Astrocyte of the spinal cord (primary cell): ENCODE measurements at places on chromosomes 3 and 15.

- DNase-seq, result no peak
These were observed 114.5 kb downstream of the RARB start for GRCh38 chr3:25542492-25543039.

DNA sequence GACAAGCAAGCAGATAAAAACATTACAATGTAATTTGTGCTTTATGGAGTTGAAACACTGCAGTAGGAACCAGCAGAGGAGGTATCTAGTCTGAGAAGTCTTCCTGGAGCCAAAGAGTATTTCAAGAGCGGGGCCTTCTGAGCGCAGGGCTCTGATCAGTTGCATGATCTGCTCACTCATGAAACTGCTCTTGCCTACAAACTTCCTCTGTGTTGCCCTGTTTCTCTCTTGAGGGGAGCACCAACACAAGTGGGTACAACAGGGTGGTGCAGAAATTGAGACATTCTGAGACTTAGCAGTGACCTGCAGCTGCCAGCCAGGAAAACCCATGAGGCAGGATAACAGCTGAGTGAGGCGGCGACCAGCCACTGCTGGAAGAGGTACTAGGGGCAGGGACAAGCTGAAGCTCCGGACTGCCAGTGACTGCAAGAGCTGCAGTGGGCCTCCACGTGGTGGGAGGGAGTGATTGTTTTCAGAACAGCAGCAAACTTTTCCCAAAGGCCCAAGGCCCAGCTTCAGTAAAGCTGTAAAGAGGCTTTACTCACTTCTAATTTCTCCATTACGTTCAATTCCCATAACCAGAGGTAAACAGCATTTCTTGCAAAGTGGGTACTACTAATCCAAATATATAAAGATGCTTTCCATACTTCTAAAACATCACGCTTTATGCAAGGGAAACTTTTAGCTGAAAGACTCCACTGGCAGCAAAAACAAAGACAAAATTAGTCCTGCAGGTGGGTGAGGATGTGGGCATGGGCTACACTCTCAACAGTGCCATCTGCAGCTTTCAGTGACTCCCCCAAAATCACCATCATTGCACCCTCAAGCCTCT is 69.0 kb upstream of the LPP start:
- DNase-seq, result no peak

GRCh38 chr15:87477737-87478686 is 778.5 kb downstream of the NTRK3 start:
- peak; percentile 89 for DNase-seq

- DNase-seq, result no peak
These were observed 4.1 kb upstream of the PAK6 start for GRCh38 chr15:40234783-40235182.

- DNase-seq, result no peak
These were observed 8.3 kb upstream of the PIGZ start for GRCh38 chr3:196976941-196977340.

DNA sequence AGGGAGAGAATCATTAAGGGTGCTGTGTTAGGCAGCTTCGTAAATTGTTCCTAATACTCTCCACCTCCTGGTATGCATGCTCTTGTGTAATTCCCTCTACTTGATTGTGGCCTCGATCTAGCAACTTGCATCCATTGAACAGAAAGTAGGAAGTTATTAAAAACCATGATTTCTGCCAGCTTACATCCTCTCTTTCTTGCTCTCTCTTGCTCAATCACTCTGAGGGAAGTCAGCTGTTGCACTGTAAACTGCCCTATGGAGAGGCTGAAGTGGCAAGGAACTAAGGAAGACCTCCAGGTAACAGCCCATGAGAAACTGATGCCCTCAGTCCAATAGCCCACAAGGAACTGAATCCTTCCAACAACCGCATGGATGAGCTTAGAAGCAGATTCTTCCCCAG is 92.6 kb downstream of the ERC2 start:
- DNase-seq, result no peak

DNA sequence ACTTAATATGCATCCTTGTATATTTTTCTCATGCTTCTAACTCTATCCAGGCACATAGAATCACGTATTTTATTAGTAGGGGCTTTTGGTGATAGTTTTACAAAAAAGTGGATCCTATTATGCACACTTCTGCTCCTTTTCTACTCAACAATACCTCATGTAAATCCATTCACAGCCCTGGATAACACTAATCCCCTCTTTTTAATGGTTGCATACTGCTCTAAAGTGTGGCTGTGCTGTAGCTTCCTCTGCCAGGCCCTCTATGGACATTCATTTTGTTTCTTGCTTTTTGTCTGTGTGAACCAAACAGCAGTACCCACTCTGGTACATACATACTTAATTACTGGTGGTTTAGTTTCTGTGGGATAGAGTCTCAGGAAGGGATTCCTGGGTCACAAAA is 51.3 kb upstream of the SCAANT1 start:
- DNase-seq, result no peak

GRCh38 chr15:87573534-87573933 is 683.0 kb downstream of the NTRK3 start:
- no peak for DNase-seq

DNA sequence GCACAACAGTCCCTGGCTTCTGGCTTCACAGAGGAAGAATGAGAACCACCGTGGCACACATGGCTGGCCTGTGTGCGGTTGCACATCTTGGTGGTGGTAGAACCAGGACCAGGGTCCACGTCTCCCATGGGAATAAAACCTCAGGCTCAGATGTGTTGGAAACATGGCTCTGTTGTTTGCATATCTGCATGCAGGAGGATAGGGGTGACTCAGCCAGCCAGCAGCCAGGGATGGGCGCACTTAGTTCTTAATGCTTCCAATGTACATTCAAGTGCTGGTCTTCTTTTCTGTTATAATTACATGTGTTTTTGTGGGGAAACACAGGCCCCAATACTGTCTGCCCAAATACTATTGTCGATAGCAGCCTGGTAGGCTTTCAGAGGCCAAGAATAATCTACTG is 35.8 kb upstream of the BCL2L10 start:
- DNase-seq, result peak; percentile 24

DNA sequence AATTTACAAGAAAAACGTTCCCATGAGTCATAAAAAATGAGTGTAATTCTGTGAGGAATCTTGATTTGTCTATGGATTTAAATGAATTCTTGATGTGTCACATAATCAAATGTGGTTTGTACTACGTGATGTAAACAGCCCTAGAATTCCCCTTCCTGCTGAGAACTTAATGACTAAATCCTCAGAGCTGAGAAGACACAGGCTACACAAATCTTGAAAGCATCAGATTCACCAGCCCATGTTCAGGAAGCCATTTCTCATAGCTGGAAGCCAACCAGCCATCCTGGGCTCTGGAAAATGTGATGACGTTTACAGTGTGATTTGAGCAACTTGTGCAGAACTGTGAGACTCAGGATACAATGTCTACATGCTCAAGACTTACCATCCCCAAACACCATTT is 193.7 kb upstream of the MME start:
- peak; percentile 99 for DNase-seq

- DNase-seq, result no peak
These were observed 20.2 kb downstream of the AMOTL2 start for GRCh38 chr3:134353831-134354611.

GRCh38 chr15:99762288-99762687 is 29.1 kb upstream of the LYSMD4 start:
- no peak for DNase-seq

- DNase-seq, result no peak
These were observed 21.8 kb downstream of the PCOLCE2 start for GRCh38 chr3:142866841-142867631.

DNA sequence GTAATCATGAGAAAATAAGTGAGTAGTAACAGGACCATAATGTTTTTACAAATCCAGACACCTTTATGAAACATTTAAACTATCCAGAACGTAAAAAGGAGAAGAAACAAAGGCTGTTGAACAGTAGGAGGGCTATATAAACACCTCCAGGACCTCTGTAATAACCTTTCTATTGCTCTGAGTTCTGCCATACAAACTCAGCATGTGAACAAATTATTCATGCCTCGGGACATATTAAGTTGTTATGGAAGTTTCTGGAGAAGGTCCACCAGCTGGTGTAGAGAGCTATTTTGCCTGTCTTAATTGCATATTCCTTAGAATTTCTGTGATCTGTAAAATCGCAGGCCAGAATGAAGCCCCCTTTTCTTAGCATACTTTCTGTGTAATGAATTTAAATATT is 256.3 kb downstream of the UBE2E2 start:
- DNase-seq, result no peak

- no peak for DNase-seq
These were observed 35.5 kb downstream of the CACNA2D3 start for GRCh38 chr3:54157860-54158259.

GRCh38 chr3:49813497-49814174 is at the start of gene UBA7:
Gene UBA7, minus strand, starts transcription at chr3:49813953. Its CDS starts 166 bp downstream, at chr3:49813787.
- peak; percentile 84 for DNase-seq

GRCh38 chr3:138835397-138835757 is 649 bp upstream of the PIK3CB start:
- no peak for DNase-seq

DNA sequence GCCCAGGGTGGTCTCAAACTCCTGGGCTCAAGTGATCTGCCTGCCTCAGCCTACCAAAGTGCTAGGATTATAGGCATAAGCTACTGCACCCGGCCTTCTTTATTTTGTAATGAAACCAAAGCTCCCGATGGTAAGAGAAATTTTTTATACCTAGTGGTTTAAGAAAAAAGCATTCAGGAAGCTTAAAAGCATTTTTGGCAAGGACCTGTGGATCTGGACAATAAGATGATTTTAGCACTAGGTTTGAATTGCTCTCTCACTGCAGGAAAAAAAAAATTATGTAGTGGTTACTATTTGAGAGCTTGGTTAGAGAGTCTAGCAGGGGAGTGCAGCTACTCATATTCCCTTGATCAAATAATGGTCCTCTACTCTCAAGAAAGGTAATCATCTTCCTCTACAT is 64.9 kb upstream of the PIK3R4 start:
- DNase-seq, result no peak

- no peak for DNase-seq
These were observed 13.1 kb downstream of the ANO10 start for GRCh38 chr3:43608751-43609150.

DNA sequence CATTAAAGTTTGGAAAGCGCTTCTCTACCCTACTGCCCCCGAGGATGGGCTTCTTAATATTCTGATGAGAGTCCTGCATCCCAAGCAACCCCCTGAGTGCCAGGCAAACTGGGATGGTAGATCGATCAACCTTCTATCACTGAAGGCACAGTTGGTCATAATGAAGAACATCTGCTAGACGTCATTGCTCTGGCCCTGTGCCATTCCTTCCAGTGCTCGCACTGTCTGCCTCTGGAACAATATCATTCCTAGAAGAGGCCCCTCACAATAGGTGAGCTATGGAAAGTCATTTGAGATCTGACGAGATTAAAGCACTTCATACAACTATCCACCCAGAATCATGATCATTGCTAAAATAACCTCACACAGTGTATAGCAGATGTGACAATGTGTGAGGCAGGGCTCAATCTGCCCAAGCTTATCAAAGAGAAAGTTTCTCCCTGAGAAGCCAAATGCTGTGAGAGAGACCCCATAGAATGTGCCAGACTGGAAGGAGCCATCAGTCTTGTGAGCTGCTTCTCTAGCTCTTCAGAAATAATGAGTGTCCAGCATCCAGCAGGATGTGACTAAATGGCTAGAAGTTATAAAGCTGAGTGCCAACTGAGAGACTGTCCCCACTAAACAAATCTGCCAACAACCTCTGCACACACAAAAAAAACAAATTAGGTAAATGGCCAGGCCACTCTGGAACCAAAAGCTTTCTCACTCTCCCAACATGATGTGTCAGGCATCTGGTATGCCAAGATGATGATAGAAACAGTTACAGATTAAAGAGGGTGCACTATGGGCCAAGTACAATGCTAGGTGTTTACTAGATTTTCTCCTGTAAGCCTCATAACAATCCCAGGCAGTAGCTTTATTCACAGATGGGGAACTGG is 165.5 kb downstream of the NECTIN3 start:
- DNase-seq, result peak; percentile 58

GRCh38 chr15:31332020-31332680 is 5.5 kb downstream of the KLF13 start:
- no peak for DNase-seq

- no peak for DNase-seq
These were observed 52.9 kb downstream of the WDR76 start for GRCh38 chr15:43879386-43880355.

DNA sequence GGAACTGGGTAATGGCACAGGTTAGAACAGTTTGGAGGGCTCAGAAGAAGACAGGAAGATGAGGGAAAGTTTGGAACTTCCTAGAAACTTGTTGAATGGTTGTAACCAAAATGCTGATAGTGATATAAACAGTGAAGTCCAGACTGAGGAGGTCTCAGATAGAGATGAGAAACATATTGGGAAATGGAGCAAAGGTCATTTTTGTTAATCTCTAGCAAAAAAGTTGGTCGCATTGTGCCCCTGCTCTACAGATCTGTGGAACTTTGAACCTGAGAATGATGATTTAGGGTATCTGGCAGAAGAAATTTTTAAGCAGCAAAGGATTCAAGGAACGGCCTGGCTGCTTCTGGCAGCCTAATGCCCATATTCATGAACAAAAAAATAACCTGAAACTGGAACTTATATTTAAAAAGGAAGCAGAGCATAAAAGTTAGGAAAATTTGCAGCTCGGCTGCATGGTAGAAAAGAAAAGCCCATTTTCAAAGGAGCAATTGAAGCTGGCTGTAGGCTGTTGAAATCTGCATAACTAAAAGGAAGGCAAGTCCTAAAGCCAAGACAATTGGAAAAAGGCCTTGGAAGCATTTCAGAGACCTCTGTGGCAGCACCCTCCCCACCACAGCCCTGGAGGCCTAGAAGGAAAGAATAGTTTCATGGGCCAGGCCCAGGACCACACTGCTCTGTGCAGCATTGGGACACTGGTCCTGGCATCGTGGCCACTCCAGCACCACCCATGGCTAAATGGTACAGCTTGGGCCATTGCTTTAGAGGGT is 182.6 kb upstream of the CD96 start:
- no peak for DNase-seq

GRCh38 chr15:43441316-43441715 is 51.6 kb downstream of the TP53BP1 start:
- DNase-seq, result peak; percentile 65

- DNase-seq, result no peak
These were observed 35.6 kb upstream of the RAB11A start for GRCh38 chr15:65833501-65834205.

DNA sequence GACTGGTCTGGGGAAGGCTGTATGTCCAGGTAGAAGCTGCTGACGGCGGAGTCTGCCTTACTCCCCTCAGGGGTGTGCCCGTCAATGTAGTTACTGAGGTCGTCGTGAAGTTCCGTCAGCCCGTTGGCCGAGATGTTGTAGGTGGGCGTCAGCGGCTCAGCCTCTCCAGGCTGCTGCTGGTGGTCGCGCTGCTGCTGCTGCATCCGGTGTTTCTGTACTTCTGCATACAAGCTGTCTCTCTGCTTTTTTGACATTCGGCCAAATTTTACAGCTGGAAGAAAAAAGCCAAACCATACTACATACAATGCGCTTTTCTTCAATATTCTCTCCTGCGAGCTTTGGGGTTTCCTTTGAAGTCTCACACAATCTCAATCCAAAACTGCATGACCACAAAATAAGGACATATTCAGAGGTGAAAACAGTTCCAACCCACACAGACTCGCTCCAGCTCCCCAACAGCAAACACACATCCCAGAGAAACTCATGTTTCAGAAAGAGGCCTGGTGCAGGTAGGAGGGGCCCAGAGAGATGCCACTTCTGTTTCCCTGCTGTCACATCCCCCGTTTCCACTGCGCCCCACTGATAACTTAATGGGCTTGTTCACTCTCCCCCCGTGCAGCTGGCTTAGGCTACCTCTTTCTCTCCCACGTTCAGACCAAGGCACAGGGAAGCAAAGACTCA is 32.5 kb upstream of the ICE2 start:
- DNase-seq, result no peak
